ENCODE measurements at places on chromosomes 2 and 18.

DNA sequence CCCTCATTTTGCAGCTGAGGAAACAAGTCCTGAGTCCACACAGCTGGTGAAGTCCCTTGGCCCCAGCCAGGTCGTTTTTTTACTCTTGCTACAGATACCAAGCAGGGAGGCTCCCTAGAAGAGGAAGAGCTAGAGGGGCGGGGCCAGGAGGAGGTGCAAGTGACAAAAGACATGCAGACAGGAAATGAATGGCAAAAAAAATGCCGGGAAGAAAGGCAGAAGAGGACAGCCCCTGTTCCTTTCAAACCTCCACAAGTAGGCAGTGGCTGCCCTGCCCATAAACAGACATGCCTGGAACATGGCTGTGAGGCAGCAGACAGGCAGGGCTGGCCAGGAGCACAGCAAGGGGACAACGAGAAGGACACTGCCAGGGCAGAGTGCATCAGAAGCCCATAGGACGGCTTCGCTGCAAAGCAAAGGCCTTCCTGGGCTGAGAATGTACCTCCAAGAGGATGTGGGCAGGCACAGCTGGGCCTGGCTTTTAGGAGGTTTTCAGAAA, 108.7 kb downstream of the ZBTB7C start:
- DNase-seq, result no peak

- no peak for DNase-seq
These were observed 200.7 kb downstream of the MYCN start for GRCh38 chr2:16140771-16141640.

GRCh38 chr2:9974343-9974742, 22.9 kb downstream of the GRHL1 start:
- no peak for DNase-seq

DNA sequence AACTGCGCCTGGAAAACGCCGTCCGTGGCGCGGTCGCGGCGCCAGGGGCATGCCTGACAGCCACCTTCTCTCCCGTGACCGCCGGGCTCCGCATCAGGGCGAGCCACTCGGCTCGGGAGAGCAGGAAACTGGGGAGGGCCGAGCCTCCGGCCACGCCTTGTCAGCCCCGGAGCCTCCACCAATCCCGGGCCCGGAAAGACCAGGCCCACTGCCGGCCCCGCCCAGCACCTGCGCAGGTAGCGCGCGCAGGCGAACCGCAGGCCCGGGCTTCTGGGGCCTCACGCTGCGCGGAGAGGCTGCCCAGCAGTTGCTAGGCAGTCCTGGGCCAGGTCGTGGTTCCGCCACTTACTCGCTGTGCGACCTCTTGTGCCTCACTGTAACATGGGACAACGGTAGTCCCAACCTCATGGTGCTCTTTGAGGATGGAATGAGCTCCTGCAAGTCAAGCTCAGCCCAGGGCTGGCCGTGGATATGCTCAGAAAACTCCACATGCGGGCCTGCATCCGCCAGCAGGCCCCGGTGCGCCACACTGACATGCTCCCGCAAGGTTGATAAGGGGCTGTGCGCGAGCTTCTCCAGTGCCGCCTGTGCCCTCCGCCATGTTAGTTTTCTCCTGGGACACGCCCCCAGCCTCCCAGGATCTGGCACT, 97.1 kb downstream of the INHBB start:
- DNase-seq, result no peak

GRCh38 chr2:61993422-61994024, 88.0 kb downstream of the COMMD1 start:
- DNase-seq, result no peak

GRCh38 chr2:60532421-60532820, 21.0 kb downstream of the BCL11A start:
- no peak for DNase-seq

DNA sequence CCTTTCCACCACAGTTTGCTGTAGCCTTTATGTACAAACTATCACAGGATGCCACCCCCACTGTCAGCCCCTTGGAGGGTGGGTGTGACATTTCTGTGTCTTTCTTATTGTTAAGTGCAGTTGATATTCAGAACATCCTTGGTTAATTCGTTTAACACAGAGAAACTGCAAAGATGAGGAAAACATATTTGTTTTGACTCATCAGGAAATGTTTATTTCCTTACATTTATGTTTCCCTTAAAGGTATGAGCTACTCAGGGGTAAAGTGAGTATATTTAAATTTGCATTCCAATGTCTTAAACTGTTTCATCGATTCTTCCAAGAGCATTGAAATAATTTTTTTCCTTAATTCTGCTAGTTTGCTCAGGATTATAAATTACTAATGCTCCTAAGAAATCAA, 243.4 kb downstream of the RDH14 start:
- DNase-seq, result no peak

GRCh38 chr2:239391286-239392071, 9.3 kb downstream of the HDAC4 start:
- DNase-seq, result no peak

- DNase-seq, result no peak
These were observed 3.2 kb upstream of the PDK1 start for GRCh38 chr2:172552547-172553291.

Data from stimulated activated CD8-positive, alpha-beta memory T cell treated with anti-CD3 and anti-CD28 coated beads, Interleukin-4, amount 100 ng/mL, for 1 hour (primary cell).